T-helper 9 cell (primary cell): ENCODE measurements at places on chromosomes 12 and 14.

GRCh38 chr12:123115409-123116121 lies 35.3 kb downstream of the PITPNM2 start:
- no peak for DNase-seq

DNA sequence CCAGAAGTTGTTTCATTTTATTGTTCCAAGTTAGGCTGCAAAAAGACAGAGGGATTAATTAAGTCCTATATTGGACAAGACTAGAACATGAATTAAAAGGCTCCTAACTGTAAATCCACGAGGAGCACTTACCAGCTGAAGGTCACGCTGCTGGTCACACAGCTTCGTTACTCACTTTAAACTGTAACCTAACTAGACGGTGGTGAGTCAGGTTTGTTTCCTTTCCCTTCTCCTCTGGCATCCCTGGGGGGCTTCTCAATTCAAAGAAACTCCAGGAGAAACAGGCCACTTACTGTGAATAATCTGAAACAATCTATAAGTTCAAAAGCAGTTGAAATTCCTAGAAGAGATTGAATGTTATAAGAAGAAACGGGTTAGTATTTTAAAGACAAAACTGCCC lies 331.4 kb downstream of the BCAT1 start:
- no peak for DNase-seq

DNA sequence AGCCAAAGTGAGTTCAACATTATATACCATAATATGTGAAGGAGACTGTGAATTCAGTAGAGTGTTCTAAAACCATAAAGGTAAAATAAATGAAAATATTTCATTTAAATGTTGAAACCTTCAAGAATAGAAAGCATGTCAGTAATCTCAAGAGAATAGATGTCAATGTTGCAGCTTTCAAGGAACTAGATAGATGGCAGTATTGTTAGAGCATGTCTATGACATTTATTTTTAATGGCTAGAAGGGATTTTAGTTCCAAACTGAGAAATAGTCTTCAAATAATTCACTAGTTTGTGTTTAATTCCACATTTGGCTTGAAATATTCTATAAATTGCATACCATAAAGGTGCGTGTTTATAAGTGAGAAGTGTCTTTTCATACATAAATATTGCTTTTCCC lies 326.5 kb downstream of the FLRT2 start:
- no peak for DNase-seq

DNA sequence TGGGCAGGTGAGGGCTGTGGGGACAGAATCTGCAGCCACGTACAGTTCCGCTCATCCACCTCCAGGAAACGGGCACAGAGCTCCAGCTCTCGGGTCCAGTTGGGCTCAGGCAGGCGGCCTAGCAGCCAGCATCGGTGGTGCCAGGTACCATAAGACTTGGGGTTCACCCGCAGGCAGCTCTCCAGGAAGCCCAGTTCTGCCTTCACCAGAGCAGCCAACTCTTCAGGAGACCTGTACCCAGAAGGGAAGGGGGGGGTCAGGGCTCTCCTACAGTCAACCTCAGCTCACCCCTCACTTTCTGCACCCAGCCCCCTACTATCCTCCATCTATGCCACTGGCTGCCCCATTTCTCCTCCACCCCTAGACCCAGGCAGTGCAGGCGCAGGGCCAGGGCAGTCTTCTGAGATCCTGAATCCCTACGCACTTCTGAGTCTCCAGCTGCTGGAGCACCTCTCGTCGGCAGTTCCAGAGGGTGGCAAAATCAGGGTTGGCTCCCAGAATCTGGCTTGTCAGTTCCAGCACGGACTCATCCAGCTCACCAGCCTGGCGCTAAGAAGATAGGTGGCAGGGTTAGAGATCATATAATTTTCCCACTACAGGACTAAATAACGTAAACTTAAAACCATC lies 1.4 kb downstream of the RABGGTA start:
- DNase-seq = no peak

GRCh38 chr12:6894321-6894720 lies 10.3 kb upstream of the LRRC23 start:
- no peak for DNase-seq

- peak; percentile 60 for DNase-seq
Measured at GRCh38 chr12:93098077-93098476, 169.0 kb upstream of the EEA1 start.

DNA sequence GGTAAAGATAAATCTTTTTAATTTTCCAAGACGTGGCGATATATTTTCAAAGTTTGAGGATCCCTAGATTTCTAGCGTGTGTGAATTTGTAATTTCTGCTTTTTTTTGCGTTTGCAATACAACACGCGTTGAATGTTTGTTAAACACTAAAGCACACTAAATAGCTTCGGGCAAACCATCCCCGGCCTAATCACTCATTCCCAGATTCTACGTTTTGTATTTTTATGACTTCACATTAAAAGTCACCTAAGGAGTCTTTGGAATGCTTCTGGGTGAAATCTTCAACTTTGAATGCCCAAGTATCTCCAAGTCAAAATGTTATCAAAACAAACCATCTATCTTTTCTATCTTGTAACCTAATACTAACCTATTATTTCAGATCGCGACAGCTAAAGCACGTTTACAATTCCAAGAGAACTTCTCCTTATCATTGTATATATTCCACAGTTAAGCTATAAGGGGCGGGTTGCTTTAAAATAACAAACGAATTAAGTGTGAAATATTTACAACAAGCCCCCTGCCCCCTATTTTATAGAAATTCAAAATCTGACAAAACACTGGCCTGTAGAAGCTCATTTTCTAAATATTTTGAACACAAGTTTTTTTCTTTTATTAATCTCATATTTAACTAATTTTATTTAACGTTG lies 1.1 kb downstream of the ALX1 start:
- no peak for DNase-seq

DNA sequence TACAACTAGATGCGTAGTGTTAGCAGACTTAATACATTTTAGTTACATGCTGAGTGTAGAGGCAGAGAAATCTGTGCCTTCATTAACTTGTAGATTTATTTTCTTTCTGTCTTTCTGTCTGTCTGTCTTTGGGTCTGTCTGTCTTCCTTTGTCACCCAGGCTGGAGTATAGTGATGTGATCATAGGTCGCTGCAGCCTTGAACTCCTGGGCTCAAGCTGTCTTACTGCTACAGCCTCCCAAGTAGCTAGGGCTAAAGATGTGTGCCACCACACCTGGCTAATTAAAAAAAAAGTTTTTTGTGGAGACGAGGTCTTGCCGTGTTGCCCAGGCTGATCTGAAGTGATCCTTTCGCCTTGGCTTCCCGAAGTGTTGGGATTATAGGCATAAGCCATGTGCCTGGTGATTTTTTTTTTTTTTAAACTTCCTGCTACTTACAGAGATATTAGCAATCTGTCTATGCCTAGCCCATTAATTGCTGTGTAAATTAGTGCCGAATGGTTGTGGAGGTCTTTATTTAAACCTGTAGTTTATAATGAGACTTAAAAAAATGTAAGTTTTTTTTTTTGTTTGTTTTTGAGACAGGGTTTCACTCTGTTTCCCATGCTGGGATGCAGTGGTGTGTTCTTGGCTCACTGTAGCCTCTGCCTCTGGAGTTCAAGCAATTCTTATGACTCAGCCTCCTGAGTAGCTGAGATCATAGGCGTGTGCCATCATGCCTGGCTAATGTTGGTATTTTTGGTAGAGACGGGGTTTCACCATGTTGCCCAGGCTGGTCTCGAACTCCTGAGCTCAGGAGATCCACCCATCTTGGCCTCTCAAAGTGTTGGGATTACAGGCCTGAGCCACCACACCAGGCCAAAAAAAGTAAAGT lies 22.8 kb downstream of the ERC1 start:
- DNase-seq = no peak

DNA sequence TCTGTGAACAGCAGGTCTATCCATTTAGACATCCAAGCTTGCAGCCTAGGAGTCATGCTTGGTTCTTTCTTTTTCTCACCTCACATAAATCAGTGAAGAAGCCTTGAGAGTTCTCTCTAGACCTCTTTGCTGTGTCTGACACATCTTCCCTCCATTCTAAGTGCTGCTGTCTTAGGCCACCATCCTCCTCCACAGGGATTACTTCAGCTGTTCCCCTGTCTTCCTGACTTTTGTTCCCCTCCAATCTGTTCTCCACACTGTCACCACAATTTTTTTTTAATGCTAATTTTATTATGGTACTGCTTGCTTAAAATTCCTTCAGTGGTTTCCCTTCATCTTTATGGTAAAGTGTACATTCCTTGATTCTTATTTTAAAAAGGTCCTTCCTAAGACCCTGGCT lies 71.8 kb downstream of the DERA start:
- no peak for DNase-seq

DNA sequence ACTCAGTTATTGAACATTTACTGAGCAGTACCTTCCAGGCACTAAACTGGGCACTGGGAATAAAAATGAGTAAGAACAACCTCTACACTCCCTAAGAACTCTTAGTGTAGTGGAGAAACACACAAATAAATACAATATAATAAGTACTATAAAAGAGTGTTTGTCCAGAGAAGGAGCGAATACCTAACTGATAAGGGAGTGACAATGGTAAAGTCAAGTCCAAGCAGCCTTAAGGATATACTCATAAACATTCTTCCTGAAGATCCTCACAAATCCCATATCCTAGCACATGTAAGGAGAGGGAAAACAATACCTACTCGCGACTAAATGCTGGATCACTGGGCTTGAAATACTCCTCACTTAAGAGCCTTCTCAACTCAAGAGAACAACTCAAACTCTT lies 32.8 kb downstream of the SPTLC2 start:
- no peak for DNase-seq

GRCh38 chr14:62662811-62663455 lies 382.3 kb downstream of the KCNH5 start:
- DNase-seq = no peak

- no peak for DNase-seq
Measured at GRCh38 chr12:105321125-105321524, 9.4 kb upstream of the C12orf75 start.

DNA sequence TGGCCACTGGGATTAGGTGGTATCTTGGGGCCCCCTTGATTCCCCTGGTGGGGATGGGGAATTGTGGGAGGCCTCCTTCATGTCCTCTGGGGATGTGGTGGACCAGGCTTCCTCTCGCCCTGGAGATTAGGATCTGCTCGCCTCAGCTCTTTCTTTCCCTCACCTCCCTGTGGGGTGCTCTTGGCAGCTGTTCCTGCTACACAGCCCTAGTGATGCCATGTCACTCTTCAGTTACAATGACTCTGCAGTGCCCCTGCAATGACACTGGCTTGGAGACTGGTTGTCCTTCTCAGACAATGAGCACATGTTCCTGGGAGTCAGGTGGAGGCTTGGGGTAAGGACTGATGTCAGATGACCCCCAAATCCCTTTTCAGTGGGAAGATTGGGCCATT lies 83.9 kb downstream of the ADCK1 start:
- DNase-seq = no peak

- DNase-seq = no peak
Measured at GRCh38 chr12:26730481-26731350, 102.3 kb downstream of the ITPR2 start.

DNA sequence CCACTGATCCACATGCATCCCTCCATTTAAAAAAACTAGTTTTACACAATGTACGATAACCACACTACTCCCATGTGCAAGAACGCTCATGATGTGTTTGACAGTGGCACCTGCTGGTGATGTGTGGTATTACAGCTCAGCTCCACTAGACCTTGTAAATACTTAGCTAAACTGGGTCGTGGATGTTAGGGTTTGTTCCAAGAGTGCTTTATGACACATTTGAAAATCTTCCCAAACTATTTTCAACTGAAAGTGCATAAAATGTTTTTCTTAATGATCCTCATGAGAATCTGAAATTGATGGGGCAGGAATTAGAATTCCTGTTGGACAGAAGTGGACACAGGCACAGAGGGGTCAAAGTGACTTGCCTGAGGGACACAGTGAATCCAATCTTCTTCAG lies 99.2 kb downstream of the SCARB1 start:
- DNase-seq = no peak

- DNase-seq = no peak
Measured at GRCh38 chr14:75370416-75371205, 57.2 kb upstream of the JDP2 start.
